MV-4-11 (cell line): ENCODE measurements at places on chromosomes 12 and 14.
A peak's percentile ranks its signal among the peaks of the same experiment; 100 is the strongest.

GRCh38 chr14:78316786-78317185 lies 146.6 kb downstream of the NRXN3 start:
- peak; percentile 82 for DNase-seq

- DNase-seq, result no peak
Measured at GRCh38 chr12:109759595-109759994, 46.0 kb downstream of the FAM222A start.

DNA sequence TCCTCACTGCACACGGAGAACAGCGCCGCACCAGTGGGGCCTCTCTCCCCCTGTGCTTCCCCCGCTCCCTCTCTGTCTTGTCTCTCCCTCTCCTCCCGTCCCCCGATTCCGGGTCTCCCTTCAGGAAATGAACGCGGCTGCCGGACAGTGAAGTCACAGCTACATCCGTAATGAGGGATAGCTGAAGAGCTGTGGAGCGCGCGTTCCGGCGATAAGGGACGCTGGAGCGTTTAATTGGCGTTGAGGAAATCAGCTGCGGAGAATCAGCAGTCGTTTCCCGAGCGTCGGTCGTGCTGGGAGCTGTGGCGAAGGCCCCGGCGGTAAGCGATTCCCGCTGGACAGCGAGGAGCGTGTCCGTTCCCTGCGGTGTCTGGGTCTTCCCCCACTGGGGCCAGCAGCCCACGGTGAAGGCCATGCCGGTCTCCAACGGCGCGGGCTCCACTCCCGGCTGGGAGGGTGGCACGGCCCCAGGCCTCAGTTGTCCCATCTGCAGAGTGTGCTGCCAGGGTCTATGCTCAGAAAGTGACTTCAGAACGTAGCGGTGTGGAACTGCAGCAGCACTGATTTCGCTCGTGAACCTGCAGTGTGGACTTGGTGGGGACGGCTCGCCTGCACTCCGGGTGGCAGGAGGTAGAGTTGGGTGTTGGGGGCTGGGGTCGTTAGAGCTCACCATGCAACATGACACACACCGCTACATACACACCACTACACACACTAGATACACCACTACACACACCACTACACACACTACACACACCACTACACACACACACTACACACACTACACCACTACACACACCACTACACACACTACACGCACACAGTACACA lies 10.9 kb downstream of the NOC4L start:
- DNase-seq, result no peak

DNA sequence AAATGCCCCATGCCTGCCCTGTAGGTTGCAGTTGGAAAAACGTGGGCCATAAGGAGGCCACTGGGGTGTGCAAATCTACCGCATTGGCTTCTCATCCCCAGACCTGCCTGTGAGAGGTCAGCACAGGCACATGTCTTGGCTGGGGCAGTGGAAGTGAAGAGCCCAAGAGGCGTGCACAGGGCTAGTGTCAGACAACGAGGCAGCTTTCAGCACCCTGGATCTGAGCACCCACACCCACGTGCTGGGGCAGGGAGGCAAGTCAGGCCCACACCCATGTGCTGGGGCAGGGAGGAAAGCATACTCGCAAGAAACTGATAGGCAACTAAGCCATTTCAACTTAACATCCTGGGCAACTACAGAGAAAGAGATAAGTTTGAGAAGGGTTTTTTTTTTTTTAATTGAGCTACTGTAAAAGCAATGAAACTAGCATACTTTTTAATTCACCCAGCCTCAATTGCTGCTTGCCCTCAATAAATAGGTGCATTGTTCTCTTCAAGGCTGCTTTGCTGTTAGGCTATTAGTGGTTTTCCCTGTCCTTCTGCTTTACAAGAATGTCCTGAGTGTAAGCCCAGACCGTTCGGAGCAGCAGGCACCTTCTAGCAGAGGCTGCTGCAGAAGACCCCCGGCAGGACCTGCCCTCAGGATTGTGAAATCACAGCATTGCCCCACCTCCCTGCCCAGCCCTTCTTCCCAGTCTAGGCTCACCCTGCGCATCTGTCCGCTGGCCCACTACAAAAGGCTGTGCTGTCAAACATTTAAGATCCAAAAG lies 355.3 kb upstream of the FKBP4 start:
- DNase-seq, result peak; percentile 14

DNA sequence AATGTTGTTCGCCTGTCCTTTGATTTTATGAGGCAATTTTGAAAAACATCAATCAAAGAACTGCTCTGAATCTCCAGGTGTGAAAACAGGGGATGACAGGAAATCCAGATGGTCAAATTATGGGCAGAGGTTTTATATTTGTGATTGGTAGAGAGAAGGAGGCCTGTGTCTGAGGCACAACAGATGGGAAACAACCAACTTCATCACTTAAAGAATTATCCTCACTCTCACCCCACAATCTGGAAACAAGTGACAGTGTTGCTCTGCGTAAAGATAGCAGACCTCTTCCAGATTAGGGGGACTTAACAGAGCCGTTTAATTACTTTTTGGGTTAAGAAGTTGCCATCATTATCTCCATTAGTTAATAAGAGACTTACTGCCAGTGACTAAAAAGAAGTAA lies 64.1 kb upstream of the EGLN3 start:
- no peak for DNase-seq

- no peak for DNase-seq
Measured at GRCh38 chr12:32568228-32568627, 110.9 kb upstream of the DNM1L start.

DNA sequence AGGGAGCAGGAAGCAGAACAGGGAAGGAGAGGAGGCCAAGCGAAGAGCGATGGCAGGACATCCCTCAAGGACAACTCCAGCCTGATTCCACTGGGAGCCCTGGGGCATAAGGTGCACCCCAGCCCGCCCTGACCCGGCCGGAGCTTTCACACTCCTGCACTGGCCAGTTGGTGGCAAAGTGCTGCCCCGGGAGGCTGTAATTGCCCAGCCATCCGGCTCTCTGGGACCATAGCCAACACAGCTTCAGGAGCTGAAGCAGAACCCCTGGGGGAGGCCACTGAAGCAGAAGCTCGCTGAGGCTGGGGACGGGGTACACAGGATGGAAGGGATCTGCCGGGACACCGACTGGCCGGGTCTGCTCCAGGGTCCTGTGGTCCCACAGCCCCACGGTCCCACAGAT lies 41.9 kb upstream of the BEGAIN start:
- no peak for DNase-seq

GRCh38 chr12:109608793-109609192 lies 35.2 kb downstream of the MVK start:
- DNase-seq, result no peak

DNA sequence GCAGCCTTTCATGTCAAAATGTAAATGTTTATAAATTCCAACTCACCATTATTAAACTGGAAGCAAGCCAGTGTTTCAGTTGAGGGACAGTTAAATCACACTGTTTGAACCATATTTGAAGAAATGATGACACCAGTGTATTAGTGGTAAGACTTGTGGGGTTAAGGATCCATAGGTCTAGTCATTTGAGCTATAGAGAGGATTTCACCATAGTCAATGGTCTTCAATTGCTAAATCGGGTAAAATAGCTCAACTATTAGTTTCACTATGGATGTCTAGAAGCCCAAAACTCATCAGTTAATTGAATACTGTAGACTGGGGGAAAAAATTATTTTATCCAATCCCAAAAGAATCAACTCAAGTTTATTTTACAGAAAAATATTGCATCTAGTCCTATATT lies 659.1 kb downstream of the NRXN3 start:
- DNase-seq, result no peak

DNA sequence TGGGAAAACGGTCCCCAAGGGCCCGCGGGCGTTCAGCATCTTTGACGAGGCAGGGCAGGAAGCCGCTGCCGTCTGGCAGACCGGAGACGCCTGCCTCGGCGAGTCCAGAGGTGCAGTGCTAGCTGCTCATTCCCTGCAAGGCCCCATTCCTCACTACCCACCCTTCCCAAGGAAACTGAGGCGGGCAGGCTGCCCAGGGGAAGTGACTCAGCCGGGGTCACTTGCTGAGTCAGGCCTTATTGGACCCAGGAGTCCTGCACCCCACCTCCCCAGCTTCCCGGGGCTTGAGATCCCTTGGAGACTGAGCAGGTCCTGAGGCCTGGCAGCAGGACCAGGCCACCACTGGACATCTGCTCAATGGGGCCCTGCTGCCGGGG lies 3.7 kb downstream of the SH2B3 start:
- no peak for DNase-seq

DNA sequence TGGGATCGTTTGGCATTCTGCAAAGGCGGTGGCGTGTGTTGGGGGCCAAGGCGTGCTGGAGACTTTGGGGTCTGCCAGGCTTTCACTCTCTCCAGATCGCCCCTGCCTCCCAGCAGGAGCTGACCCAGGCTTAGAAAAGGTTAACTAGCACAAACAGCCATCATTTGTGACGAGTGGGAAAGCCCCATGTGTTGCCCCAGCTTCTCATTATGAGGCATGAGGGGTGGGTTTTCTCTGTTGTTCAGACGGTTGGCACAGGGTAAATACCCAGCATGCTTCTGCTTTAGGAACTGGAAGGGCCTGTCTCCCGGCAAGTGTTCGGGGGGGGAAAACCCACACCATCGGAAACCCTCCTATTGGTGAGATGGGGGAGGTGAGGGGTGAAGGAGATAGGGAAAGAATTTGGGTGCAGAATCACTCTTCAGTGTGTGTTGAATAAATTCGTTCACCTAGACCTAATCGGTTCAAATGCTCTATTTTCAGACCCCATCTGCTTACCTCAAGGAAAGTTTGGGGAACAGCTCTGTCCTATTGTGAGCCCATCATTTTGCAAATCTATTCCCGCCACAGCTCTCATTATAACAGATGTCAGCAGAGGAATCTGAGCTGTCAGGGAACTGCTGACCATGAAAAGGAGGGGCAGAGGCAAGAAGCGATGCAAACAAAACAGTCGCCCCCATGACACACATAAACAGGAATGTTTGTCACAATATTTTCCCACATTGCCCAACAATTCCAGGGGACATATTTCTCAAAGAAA lies 34.7 kb upstream of the C12orf42 start:
- no peak for DNase-seq

DNA sequence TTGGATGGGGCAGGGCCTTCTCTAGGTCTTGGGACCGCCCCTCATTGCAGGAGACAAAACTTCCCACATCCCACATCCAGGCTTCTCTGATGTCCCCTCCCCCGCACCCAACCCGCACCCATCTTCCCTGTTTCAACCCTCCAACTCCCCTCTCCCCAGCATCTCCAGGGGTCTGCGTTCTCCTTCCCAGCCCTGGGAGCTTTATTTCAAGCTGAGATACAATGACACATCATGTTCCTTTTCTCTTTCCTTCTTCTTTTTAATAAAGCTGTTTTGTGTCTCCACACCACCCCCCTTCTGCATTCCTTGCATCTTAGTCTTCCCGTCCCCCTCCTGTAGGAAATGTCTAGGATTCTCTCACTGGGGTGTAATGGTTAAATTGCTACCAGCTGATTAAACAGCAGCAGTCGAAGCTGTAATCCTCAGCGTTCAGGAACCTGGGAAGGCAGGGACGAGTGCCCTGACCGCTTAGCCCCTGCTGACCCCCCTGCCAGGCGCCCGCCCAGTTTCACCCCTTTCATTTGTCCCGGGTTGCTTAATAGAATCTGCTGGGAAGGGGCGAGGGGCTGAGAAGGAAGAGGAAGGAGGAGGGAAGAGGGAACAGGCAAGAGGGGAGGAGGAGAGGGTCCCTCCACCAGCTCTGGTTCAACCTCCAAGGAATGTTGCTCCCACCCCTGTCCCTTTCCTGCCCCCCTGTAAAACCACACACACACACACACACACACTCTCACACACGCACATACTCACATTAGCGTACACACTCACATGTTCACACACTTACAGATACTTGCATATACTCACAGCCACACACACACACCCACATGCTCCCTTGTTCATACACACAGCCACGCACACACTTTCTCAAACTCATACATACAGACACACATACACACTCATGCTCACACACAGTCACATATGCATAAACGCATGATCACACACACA lies 104.5 kb upstream of the MED13L start:
- DNase-seq, result no peak

- DNase-seq, result no peak
Measured at GRCh38 chr12:132163041-132163910, 19.0 kb downstream of the NOC4L start.

- DNase-seq, result no peak
Measured at GRCh38 chr12:49041881-49042484, 18.6 kb downstream of the KMT2D start.

DNA sequence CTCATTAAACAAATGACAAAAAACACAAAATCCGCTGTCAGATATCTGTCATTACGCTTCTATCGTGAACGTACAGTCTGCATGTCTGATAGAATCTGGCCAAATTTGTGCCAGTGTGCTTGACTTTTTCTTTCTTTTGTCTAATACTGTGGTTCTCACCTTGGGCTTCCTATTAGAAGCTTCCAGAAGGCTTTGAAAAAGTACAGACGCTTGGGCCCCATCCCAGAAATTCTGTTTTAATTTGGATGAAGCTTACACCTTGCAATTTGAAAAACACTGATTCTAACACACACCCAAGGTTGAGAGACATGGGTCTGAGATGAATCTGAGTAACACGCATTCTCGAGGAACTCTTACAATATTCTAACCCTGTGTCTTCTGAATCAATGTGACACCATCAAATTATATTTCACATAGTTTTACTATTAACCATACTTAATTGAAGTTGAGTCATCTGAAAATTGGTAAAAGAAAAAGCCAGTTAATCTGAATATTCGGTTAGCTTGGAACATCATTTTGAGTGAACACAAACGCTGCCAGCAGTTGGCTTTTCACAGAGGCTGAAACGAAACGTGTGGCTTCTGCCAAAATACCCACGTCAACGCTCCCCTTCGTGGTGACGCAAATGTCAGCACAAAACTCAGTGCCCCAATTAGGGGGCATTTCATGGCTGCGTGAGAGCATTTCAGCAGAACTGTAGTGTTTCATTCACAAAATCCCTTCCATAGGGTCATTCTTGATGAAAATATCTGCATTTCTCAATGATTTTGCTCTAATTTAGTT lies 420.5 kb downstream of the TMEM132D start:
- no peak for DNase-seq

DNA sequence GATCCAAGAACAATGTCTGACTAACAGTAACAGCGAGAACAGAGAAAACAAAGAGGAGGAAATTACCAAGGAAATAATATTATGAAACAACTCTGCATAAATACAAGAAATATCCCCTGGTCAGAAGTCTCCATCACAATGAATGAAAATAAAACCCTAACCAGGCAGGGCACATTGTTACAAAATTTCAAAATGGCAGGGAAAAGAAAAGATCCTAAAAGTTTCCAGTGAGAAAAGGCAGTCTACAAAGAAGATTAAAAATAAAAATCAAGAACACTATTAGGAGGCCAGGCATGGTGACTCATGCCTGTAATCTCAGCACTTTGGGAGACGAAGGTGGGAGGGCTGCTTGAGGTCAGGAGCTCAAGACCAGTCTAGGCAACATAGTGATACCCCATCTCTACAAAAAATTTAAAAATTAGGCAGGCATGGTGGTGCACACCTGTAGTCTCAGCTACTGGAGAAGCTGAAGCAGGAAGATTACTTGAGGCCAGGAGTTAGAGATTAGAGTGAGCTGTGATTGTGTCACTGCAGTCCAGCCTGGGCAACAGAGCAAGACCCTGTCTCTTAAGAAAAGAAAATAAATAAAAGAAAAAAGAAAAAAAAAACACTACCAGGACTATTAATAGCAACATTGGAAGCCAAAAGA lies 47.8 kb downstream of the FERMT2 start:
- DNase-seq, result no peak

GRCh38 chr14:53979113-53979681 lies 22.6 kb upstream of the BMP4 start:
- no peak for DNase-seq

- no peak for DNase-seq
Measured at GRCh38 chr14:83425138-83425537, 1891.5 kb upstream of the SEL1L start.
